Stimulated activated naive CD4-positive, alpha-beta T cell treated with Interleukin-2 at 50 U/mL for 16 hours (primary cell): ENCODE measurements at places on chromosomes 5 and 9.

- DNase-seq = no peak
Measured at GRCh38 chr9:13291718-13292117, 12.2 kb upstream of the MPDZ start.

DNA sequence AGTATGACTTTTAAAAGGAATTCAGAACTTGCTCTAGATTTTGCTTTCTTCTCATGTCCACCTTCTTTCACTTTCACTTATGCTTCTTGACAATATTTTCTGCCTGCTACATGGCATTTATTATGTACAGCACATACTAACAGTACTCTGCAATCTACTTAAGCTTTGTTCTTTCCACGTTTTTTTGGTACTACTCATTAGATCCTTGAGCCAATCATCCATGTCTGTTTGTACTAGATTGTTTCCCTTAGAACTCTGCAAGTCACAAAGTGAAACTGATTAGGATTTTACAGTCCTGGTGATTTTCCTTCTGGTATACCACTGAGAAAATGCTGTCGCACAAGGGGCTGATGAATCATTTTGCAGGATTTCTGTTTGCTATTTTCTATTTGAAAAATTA is 78.3 kb downstream of the PARP8 start:
- DNase-seq = no peak

GRCh38 chr5:79050498-79050897 is 19.0 kb downstream of the DMGDH start:
- DNase-seq = no peak

GRCh38 chr5:151313357-151313756 is 9.8 kb upstream of the SLC36A3 start:
- no peak for DNase-seq

- no peak for DNase-seq
Measured at GRCh38 chr5:66178799-66179198, 34.7 kb downstream of the SREK1 start.

- no peak for DNase-seq
Measured at GRCh38 chr9:841371-842209, at the start of gene DMRT1. TSS of gene DMRT1 (plus strand) at chr9:841697. CDS start at chr9:841839, 142 bp downstream.

- no peak for DNase-seq
Measured at GRCh38 chr9:114006931-114007691, 71.0 kb downstream of the AMBP start.

- no peak for DNase-seq
Measured at GRCh38 chr9:127185931-127186781, 63.7 kb upstream of the ANGPTL2 start.

DNA sequence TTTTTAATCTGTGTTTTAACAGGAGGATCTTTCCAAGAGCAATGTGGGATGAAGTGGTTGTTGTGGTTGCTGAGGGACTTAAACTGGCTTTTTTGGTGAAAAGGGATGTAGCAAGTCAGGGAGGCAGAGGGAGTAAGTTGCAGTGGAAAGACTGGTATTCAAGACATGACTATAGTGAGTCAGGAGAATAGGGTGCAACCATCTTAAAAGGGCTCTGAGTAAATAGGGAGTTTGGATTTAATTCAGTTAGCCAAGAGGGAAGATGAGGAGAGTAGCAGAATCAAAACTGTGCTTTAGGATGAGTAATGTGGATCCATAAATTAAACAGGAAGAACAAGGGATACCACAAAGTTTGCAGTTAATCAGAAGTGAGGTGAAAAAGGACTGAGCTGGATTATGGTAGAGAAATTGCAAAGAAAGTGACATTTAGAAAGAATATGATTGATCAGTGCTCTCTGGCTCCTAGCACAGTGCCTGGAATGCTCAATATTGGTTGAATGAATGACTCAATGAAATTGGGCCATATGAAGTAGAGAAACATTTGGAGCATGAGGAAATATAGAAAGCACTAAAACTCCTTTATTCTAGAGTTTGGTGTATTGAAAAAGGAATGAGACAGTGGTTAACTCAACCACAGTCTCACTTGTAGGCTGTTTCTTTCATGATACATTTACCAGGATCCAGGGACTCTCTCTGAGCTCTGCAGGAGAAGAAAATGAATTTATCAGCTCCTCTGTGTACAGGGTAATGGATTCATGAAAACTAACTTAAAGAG is 5.1 kb downstream of the POLR3G start:
- no peak for DNase-seq

- DNase-seq = no peak
Measured at GRCh38 chr5:143506836-143507552, 103.5 kb upstream of the NR3C1 start.

- no peak for DNase-seq
Measured at GRCh38 chr9:29422438-29422837, 1849.2 kb upstream of the C9orf72 start.

GRCh38 chr5:93151121-93151520 is 429.9 kb downstream of the NR2F1-AS1 start:
- DNase-seq = no peak

DNA sequence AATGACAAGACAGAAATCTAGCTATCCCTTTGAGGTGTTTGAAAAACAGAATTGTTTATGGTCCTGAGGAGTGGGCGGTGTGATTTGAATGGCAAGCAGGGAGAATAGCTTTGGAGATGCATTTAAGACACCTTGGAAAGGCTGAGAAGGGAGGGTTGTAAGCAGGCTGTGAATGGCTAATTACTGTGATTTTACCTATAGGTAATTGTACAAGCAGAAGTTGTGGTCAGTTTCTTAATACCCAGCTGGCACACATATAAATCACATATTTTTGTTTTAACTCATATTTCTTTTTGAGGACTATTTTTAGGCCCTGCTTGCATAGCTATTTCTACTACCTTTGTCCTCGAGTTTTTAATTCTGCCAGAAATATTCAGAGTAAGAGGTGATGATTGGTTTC is 248.6 kb downstream of the KDM4C start:
- no peak for DNase-seq

GRCh38 chr9:99255651-99256050 is 33.6 kb downstream of the SEC61B start:
- DNase-seq = no peak

- DNase-seq = no peak
Measured at GRCh38 chr9:37944671-37945481, 40.9 kb upstream of the SLC25A51 start.

DNA sequence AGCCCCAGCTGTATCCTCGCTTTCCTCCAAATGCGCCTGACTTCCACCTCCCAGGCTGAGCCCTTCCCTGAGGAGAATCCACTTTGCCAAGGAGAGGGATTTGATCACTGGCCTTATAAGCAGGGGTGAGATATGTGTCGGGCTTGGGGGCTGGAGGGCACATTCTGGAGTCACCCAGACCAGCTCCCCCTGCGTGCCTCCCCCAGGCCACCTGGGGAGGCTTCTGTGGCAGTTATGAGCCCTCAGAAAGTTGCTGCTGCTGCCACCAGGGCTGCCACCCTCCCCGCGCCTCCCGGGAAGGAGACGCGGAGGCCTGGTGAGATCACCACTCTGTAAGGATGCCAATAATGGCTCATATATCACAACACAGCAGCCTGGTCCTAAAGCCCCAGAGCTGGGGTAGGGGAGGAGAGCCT is 211.5 kb downstream of the PAPPA start:
- no peak for DNase-seq

GRCh38 chr9:94811074-94811473 is 84.6 kb downstream of the AOPEP start:
- no peak for DNase-seq

DNA sequence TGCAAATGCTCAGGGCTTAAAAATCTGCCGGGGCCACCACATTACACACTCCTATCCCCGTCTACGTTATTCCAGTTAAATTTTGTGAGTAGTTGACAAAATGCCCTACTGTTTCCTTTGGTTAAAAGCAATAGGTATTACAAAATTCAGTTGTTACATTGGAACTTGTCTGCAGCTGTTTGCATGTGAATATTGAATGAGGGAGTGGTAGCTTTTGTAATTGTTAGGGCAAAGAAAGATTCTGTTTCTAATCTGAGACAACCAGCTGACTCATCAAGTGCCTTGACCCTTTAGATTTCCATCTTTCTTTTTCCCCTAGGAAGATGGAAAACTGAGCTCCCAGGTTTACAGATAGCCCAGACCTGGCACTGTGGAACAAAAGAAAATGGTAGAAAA is 30.2 kb downstream of the MAML1 start:
- no peak for DNase-seq

DNA sequence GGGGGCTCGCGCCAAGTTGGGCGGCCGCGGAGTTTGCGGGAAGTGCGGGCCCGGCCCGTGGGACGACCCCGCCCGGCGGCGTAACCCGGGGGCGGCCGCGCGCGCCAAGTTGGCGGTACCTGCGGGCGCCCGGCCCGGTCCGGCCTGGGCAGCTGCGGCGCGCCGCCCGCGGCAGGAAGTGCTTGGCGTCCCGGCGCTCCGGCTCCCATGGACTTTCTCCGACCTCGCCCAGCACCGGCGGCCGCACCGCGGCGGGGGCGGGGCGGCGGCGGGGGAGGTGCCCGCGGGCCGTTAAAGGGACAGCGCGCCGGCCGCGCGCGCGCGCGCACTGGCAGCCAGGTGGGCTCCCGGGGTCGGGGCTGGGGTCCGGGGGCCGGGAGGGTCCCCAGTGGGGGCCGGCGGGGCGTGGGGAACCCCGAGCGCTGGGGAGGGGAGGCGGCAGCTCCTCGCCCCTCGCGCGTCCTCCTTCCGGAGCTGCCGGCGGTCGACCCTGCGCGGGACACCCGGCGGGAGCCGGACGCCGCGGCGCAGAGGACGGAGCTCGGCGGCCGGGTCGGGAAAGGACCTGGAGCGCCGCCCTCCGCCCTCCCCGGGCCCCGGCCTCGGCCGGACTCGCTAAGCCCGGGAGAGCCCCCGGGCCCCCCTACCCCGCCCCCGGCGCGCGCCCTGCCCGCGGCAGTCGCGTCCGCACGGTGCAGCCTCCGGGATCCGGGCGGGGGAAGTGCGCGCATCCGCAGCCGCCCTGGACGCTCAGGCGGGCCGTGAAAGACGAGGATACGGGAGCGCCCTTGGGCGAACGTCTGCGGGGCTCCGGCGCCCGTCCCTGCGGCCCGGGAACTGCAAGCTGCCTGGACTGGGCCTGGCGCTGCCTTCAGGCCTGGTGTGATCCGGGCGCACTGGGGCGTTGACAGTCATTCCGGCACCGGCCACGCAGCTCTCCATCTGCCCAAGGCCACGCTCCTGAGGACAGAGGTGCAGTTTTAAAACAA is at the start of gene NACC2:
Gene NACC2, minus strand, starts transcription at position 220 of the 989 bp plus-strand sequence. CDS start 44,768 bp downstream, outside the sequence.
- peak; percentile 10 for DNase-seq

GRCh38 chr5:80799041-80799440 is 144.3 kb upstream of the DHFR start:
- no peak for DNase-seq

GRCh38 chr9:86355814-86356213 is 1.6 kb upstream of the TUT7 start:
- DNase-seq = no peak

DNA sequence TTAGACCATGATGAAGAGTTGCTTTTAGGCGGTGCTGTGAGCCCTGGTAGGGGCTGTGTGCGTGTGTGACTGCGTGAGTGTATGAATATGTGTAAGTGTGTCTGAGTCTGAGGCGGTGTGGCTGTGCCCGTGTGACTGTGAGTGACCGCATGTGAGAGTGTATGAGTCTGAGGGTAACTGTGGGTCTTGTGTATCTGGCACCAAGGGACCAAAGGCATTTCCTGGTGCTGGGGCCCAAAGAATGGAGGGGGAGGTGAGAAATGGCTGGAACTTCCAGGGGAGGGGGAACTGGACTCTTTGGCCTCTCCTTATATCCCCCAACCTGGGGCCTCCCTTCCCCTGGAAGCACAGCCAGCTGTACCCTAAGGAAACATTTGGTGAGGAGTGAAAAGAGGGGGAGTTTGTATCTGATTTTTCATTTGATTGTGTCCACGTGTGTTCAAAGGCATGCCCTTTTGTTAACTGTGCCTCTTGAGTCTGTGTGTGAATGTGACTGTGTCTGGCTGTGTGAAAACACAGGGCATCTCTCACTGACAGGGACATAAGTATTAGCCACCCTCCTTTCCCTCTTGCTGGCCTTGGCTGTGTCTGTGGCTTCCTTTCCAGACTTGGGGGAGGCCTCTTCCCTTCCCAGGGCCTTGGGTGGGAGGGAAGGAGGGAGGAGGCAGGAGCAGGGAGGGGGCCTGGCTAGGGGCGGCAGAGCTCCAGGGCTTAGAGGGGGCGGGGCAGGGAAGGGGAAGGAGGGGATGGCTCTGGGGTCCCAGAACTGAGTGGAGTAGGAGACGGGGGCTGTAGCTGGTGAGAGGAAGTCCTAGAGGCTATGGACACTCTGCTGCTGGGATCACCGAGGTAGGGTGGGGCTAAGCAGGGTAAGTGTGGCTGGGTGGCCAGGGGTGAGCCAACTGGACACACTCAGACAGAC is 1.4 kb downstream of the IL11RA start:
- DNase-seq = no peak

DNA sequence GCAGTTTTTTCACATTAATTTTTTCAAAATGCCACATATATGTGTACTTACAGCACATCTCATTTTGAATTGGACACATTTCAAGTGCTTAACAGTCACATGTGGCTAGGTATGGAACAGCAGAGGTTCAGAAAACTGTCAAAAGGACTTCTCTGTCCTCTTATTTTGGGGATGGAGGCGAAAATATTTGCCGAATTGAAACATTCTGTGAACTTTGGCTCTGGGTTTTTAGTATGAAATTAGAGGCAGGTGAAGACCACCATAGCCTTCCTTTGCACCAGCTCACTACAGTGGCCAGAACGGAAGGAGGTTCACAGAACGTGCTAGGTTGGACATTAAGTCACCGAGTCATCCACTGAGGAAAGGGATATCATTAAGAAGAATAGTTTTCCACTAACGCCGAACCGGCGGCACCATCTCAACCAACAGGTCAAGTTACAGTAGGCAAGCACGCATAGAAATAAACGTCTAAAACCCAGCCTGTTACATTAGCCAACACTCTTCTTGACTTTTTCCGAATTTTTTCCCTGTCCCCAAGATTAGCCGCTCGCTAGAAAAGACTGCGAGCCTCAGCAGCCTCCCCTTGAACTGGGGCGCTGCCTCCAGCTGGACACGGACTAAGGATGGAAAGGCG is 1.8 kb upstream of the TLE4 start:
- no peak for DNase-seq

- peak; percentile 88 for DNase-seq
Measured at GRCh38 chr9:99253772-99254431, 31.8 kb downstream of the SEC61B start.

- DNase-seq = no peak
Measured at GRCh38 chr9:99071313-99072039, 33.4 kb upstream of the TGFBR1 start.

DNA sequence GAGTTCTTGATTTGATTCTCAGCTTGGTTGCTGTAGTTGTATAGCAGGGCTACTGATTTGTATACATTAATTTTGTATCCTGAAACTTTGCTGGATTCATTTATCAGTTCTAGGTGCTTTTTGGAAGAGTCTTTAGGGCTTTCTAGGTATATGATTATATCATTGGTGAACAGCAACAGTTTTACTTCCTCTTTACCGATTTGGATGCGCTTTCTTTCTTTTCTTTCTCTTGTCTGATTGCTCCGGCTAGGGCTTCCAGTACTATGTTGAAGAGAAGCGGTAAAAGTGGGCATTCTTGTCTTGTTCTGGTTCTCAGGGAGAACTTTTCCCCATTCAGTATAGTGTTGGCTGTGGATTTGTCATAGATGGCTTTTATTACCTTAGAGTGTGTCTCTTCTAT is 158.9 kb downstream of the SAXO1 start:
- no peak for DNase-seq
